ENCODE measurements at places on chromosomes 3 and 15.

GRCh38 chr3:128481438-128481942, 11.5 kb downstream of the GATA2 start:
- no peak for DNase-seq

GRCh38 chr15:74123131-74123429, 7.3 kb upstream of the ISLR2 start:
- no peak for DNase-seq

DNA sequence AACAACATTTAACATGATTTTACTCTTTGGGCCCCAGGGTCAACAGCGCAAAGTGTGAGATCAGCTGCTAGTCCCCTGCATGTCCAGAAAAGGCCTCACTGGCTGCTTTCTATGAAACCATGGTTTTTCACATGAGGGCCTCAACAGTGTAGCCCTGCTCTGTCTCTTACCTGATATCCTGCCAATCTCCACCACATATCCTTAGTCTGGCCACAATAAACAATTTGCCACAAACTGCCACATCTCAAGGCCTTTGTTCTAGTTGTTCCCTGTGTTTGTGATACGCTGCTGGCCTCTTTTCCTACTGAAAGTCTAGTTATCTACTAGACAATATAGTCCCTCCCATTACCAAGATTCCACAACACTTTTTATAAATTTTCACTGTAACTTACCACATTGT, 17.7 kb downstream of the VPS39 start:
- no peak for DNase-seq

- peak; percentile 84 for DNase-seq
These were observed 37.9 kb downstream of the LIPC start for GRCh38 chr15:58469432-58470353.

DNA sequence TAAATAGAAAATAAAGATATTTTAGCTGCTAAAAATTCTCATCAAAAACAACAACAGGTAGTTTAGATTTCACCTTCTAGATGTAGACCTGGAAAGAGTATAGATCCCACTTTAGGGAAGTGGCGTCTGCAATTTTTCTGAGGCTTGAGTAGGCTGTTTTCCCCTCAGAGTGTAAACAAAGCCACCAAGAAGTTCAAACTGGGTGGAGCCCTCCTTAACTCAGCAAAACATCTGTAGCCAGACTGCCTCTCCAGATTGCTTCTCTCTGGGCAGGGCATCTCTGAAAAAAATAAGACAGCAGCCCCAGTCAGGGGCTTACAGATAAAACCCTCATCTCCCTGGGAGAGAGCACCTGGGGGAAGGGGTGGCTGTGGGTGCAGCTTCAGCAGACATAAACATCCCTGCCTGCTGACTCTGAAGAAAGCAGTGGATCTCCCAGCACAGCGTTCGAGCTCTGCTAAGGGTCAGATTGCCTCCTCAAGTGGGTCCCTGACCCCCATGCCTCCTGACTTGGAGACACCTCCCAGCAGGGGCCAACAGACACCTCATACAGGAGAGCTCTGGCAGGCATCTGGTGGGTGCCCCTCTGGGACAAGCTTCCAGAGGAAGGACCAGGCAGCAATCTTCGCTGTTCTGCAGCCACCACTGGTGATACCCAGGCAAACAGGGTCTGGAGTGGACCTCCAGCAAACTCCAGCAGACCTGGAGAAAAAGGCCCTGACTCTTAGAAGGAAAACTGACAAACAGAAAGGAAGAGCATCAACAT, 259.6 kb downstream of the STXBP5L start:
- no peak for DNase-seq

DNA sequence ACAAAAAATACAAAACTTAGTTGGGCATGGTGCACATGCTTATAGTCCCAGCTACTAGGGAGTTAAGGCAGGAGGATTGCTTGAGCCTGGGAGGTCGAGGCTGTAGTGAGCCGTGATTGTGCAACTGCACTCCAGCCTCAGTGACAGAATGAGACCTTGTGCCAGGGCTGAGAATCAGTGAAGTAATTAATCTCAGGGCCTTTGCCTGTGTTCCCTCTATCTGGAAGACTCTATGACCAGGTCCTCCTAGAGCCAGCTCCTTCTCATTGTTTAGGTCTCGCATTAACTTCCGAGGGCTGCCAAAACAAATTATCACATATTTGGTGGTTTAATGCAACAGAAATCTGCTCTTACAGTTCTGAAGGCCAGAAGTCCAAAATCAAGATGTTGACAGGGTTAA, 41.4 kb upstream of the FLNB start:
- DNase-seq, result no peak

DNA sequence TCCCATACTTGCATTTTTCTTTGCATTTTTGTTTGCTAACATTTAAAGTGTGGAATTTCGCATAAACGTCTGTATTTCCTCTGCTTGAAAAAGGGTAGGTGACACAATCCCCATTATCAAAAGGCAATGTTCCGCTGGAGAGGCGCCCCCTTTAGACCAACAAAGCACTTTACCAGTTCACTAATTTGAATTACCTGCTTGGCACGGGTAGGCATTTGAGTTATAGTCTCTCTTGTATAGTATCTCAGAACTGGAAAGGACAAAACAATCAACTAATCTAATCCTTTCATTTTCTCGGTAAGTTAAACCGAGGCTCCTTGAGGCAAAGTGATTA, 775 bp upstream of the CCDC39 start:
- DNase-seq, result peak; percentile 3

DNA sequence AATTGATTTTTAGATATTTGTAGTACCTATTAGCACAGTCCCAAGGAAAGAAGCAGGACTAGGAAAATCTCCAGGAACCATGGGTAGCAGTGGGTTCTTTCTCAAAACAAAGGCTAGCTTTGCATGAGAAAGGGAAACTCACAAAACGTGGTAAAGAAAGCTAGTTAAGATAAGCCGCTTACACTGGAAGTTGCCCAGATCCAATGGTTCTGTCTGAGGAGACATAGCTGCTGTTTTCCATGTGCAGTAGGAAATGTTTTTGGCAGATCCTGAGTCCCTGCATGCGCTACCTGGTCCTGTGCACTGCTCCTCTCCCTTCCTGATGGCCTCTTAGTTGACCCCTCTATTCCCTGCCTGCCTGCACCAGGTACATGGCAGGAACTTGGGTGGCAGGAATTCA, 60.4 kb downstream of the TFG start:
- DNase-seq, result no peak

- DNase-seq, result no peak
These were observed 84.3 kb downstream of the RPLP1 start for GRCh38 chr15:69536726-69537512.

DNA sequence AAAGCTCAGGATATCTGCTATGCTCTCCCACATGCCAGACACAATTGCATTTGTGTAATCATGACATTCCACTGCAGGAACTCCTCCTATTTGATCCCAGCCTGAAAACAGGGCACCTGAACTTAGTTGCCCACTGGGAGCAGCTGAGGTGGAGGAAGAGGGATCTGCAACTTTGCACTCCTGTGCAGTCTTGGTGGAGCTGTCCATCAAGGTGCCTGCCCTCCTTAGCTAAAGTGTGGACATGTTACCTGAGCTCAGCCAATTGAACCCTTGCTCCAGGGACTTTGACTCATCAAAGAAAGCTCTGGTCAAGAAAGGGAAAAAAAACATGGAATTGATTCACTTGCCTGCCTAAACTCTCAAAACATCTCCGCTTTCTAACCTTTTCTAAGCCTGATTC, 33.3 kb upstream of the TUBGCP5 start:
- DNase-seq, result no peak

DNA sequence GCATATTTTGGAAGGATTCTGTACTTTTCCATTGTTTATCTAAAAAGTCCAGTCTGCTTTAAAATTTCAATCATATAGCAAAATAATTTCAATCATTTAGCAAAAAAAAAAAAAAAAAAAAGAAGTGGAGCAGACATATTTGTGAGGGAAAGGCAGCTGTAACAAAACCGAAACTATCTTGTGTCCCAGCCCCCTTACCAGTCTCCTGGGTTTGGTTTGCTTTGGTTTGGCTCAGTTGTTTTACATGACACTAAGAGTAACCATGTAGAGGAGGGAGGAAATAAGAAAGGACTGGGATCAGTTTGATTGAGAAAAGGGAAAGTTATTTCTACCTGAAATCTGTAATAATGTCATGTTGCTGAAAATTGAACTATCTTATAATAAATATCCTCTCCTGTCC, 158.8 kb upstream of the GADL1 start:
- DNase-seq, result no peak

DNA sequence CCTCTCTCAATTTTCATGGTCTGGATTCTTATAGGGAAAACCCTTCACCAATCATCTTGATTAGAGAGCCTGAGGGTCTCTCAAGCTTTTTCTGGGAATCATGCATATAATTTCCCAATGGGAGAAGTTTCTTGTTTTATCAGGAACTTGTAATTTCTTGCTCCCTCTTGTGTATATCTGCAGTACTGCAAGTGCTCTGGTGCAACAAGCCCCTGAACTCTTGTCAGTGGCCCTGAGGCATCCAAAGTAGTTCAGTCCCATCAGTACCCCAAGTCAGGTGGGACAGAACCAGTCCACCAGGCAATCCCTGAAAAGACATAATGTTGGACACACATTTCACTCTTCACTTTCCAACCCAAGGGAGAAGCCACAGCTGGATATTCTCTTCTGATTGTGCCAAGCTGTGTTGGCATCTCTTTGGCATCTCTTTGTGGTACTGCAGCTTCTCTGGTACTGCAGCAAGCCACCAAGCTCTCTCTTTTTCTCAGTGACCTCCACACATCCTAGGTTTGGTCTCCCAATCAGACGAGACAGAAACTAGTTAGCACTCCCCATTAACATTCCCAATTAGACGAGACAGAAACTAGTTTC, 214.5 kb downstream of the ZIC4 start:
- DNase-seq, result peak; percentile 48

DNA sequence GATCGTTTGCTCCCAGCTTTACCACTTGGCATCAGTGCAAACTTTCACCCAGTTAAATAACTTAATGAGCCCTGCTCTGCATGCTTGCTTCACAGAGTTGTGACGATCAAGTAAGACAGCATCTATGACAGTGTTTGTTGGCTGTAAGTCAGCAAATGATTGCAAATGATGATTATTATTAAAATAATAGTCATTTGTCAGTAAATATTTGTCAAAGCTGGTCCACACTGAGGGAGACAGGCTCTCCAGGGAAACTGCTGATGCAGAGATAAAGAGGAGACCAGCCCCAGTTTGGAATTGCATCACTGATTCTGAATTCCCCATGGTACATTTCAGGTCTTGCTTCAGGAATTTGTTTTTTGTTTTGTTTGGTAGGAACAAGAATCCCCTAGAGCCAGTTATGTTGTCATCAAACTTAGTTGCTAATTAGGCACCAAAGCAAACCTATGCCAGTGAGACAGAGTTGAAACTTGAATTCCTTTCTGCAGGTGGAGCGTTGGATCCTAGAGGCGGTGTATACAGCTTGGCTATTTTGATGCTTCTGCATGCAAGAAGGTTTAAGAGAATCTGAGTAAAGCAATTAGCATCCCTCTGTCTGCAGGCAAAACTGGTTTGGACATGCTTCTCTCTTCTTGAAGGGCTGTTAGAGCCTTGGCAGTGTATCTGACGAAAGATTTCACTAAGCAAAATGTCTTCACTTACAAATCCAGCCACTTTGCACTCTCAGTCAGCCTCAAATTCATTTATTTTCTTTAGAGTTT, 338.6 kb upstream of the TPRG1 start:
- no peak for DNase-seq

GRCh38 chr3:129001101-129001805, at the start of gene EFCC1:
TSS of gene EFCC1 (plus strand) at chr3:129001304. CDS start at chr3:129001629, 325 bp downstream.
- DNase-seq, result no peak

DNA sequence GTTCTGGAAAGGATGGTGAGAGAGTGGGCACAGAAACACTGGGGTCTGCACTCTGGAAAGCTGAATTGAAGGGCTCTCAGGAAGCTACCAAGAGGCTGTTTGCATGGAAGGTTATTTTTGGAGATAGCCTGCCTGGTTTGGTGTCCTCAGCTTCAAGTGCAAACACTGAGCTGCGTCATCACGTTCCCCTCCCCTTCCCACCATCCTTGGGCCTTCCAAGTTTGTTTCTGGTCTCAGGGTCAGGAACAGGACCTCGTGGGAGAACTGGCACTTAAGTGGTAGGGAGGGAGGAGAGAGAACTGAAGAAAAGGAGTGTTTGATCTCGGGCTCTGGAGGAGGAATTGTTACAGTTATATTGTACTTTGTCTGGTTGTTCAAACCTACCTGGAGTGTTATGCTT, 10.6 kb downstream of the ST6GAL1 start:
- no peak for DNase-seq

- no peak for DNase-seq
These were observed 271.4 kb upstream of the SEMA6D start for GRCh38 chr15:47445723-47446392.

Data from HFF-Myc (cell line).